MG63 (cell line): ENCODE measurements at places on chromosomes 6 and 20.
A peak's percentile ranks its signal among the peaks of the same experiment; 100 is the strongest.

DNA sequence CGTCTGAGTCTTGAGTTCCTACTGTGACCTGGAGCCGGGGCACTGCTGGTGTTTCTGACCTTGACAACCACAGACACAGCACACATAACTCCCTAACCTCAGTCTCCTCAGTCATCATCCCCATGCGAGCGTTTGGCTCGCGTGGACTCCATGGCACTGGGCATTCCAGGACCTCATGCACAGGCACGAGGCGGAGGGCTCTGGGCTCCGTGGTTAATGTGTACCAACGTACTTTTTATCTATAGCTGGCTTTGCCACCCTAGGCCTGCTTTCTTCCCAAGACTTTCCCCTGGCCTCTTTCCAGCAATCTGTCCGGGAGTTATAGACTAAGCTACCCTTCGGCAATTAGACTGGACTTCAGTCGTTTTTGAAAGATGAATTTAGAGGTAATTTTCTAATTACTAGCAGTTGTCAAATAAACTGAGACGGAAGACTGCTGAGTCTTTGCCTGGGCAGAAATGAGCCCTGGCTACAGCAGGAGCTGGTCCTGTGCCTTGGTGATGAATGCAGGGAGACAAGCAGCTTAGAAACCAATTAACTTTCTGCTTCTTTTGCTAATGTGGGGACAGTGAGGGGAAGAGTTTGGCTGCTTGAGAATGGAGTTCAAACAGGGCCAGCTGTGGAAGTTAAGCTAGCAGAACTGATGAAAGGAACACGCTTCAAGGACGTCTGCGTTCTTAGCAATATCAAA, 16.1 kb upstream of the CTCFL start:
- DNase-seq: no peak

- DNase-seq: no peak
Observed at GRCh38 chr6:119514345-119514744, 164.8 kb upstream of the MAN1A1 start.

- peak; percentile 81 for DNase-seq
Observed at GRCh38 chr6:29965873-29966601, 23.7 kb downstream of the HLA-A start.

DNA sequence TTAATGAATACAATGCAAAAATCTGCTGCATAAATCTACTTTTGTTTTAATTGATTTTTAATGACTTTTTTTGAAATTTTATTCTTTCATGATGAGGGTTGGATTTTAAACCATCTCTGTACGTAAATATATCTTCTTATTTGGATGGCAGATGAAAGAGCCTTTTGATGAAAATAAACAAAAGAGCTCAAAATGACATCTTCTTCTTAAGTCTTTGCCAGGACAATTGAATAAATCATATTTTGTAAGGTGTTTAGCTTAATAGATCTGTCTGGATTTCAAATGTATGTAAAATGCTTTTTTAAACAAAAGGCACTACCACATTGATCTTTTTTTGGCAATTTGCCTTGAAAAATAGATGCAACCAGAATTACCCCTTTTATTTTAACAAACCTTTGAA, 39.3 kb downstream of the KIF6 start:
- no peak for DNase-seq

DNA sequence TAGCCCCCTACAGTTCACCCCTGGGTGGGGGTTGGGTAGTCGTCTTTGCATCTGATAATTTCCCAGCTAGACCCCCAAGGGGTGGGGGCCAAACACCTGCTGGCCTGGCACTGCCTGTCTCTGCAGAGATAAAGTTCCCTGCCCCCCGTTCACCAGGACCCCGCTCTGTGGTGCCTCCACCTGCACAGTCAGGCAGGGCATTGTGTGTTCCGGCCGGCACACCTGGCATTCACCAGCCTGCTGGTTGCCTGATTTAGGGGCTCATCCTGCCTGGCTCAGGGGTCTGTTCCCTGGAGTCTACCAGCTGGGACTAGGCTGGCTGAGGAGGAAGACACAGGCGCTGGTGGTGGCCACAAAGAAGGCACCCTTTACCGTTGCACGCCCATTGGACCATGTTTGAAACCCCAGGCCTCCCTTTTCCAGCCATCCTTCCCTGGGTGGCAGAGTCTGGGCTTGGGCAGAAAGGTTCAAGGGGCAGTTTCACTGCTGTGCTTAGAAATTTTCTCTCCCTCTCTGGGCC, 30.8 kb upstream of the SCRT2 start:
- DNase-seq: no peak

DNA sequence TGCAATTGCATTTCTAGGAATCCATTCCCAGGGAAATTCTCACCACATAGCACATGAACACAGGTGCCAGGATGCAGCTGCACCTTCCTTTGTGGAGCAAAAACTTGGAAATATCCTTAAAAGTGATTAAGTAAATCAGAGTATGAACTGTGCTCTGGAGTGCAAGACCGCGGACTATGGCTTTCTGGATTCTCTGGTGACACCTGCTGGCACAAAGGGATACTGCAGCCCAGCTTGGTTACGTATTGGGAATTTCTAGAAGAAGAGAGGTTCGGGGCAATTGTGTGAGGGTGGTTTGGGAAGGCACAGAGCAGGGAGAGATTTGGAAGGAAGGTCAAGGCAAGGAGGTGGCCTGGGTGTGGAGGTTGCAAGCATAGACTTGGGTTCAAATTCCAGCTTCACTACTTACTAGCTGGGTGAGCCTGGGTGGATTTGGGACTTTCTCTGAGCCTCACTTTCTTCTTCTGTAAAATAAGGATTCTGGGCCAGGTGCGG, 15.9 kb upstream of the PEDS1 start:
- DNase-seq: peak; percentile 64
